A549 treated with RU486 at 1 μM for 4 hours (cell line): ENCODE measurements at places on chromosomes 7 and 10. TPM values are rescaled to one million over a fixed set of nuclear protein-coding genes. Genes with fewer than 3 reads are reported as not detected.

CFAP43 gene
- total RNA-seq: 0.07 to 0.24 TPM (median 0.12 TPM) in 5 replicates

CYP2C19 gene
- not detected in 5 replicates for total RNA-seq

FAS gene
- total RNA-seq: 30.2 to 39.9 TPM (median 31.6 TPM) in 5 replicates

BMPER gene
- total RNA-seq: 6.3 to 8.6 TPM (median 7.3 TPM) in 5 replicates

PRKAG2 gene
- total RNA-seq: 37.4 to 47.0 TPM (median 41.3 TPM) in 5 replicates

ASL gene
- 18.5 to 22.7 TPM (median 20.4 TPM) in 5 replicates for total RNA-seq

EPHA1 gene
- not detected in 5 replicates for total RNA-seq

CRYGN gene
- not detected in 5 replicates for total RNA-seq

MTERF1 gene
- 6.9 to 13.3 TPM (median 12.5 TPM) in 5 replicates for total RNA-seq

OR13A1 gene
- not detected in 5 replicates for total RNA-seq

LRIT1 gene
- total RNA-seq: not detected in 5 replicates

CDK14 gene
- 0.07 to 0.22 TPM (median 0.16 TPM) in 4 of 5 replicates, not detected in the other for total RNA-seq

SEPTIN7 gene
- total RNA-seq: 131 to 245 TPM (median 212 TPM) in 5 replicates

SPDYE9 gene
- not detected in 5 replicates for total RNA-seq

NEUROG3 gene
- total RNA-seq: not detected in 5 replicates

BTBD16 gene
- 0.32 to 0.80 TPM (median 0.49 TPM) in 5 replicates for total RNA-seq

BMI1 gene
- total RNA-seq: 24.1 to 41.2 TPM (median 39.0 TPM) in 5 replicates

AMZ1 gene
- 0.01 to 0.05 TPM in 2 of 5 replicates, not detected in the others for total RNA-seq

TET1 gene
- 0.21 to 0.56 TPM (median 0.52 TPM) in 5 replicates for total RNA-seq

AMPH gene
- not detected in 5 replicates for total RNA-seq

IL15RA gene
- total RNA-seq: 3.6 to 5.2 TPM (median 4.5 TPM) in 5 replicates

PGAM2 gene
- not detected in 5 replicates for total RNA-seq
